ENCODE measurements at places on chromosomes 16 and 17.

DNA sequence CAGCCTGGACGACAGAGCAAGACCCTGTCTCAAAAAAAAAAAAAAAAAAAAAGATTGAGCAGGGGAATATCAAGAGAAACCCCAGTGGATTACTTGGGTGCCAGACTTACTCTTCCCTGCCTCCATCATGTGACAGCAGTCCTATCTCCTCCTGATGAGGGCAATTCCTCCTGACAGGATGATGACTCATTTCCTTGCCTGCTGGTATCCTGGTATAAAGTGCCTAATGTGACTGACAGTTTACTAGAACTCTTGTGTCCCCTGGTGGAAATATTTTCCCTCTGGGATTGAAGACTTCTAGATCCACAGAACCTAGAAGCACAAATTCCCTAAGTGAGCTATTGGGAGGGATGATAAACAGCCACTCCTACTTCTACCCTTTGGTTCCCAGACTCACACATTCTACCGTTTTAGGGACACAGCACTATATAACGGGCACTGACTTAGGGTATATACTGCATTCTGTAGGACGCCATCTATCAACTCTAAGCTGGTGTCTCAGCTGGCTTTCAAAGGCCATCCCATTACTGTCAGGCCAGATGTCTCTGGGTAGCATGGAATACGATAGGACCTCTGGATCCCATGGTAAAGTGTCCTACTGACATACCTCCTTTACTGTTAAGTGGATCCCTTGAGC lies 114.6 kb upstream of the MED13 start:
- no peak for DNase-seq

- no peak for DNase-seq
Measured at GRCh38 chr16:17457513-17457912, 13.2 kb downstream of the XYLT1 start.

- no peak for DNase-seq
Measured at GRCh38 chr16:27112093-27112811, 45.5 kb downstream of the C16orf82 start.

GRCh38 chr16:24288516-24288915 lies 32.4 kb downstream of the CACNG3 start:
- no peak for DNase-seq

GRCh38 chr16:67430977-67431774 lies at the start of gene HSD11B2:
Gene HSD11B2, plus strand, starts transcription at chr16:67431121. Its CDS starts 128 bp downstream, at chr16:67431249.
- no peak for DNase-seq

DNA sequence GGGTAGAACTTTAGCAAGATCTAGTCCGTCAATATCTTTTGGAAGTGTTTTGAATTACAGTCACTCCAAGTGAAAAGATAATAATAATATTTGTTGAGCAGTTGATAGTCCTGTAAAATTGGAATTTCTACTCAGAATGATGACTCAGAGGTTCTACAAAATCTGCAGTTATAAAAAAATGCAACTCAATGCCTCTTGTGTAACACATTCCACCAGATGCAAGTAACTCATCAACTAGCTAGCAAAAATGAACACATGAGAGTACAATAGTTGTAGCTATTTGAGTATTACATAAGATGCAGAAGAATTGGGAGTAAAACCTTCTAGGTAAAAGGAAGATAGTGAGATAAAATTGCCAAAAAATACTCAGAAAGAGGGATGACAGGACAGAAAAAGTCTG lies 177.2 kb downstream of the CDH8 start:
- no peak for DNase-seq

- no peak for DNase-seq
Measured at GRCh38 chr17:77174928-77175661, 34.3 kb downstream of the SEC14L1 start.

DNA sequence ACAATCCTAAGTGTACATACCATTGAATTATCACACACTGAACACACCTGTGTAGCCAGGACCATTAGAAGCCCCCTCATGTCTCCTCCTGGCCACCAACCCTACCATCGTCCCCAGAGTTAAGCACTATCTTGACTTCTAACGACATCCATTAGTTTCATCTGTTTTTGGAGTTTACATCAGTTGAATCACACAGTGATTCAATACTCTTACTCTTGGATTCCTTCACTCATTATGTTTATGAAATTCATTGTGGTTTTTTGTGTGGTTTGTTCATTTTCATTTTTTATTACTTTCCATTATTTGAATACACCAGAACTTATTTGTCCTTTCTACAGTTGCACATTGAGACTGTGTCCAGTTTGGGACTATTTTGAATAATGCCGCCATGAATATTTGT lies 13.6 kb downstream of the DRC7 start:
- no peak for DNase-seq

All from stimulated activated CD4-positive, alpha-beta T cell treated with anti-CD3 and anti-CD28 coated beads, Interleukin-4, amount 100 ng/mL, for 48 hours (primary cell).